ENCODE measurements at places on chromosomes 5 and 9.
A peak's percentile ranks its signal among the peaks of the same experiment; 100 is the strongest.

DNA sequence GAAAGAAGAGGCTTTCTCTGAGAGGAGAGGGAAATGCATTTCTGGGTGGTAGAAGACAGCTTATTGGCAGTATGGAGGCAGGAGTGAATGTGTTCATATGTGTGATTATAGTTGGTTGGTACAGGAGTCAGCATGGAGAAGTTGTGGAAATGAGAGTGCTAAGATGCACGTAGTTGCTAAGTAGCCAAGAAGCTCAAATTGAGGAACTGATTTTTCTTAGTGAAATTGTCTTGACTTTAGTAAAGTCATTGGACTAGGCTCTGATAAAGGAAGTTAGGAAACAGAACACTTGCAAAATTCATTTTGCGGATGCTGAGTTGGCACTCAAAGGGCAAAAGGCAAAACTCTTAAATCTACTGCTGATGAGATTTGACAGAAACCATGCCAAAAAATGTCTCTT lies 158.9 kb upstream of the VCAN start:
- no peak for DNase-seq

GRCh38 chr5:141825241-141825671 lies 53.0 kb downstream of the PCDH1 start:
- DNase-seq, result no peak

DNA sequence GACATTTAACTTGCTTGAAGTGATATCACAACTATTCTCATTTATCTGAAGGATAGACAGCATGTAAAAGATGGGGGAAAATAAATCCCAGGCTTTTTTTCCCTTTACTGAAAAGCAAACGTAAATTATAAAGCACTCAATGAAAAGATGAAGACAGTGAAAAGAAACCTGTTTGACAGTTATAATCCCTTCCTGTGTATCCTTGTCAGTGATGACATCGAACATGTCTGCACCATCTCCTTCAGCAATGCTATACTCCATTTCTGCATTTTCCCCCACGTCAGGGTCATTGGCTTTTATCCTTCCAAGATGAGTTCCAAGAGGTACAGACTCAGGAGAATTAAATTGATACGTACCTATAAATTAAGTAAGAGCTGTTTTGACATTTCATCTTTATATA lies 134.9 kb downstream of the CDH9 start:
- DNase-seq, result no peak

DNA sequence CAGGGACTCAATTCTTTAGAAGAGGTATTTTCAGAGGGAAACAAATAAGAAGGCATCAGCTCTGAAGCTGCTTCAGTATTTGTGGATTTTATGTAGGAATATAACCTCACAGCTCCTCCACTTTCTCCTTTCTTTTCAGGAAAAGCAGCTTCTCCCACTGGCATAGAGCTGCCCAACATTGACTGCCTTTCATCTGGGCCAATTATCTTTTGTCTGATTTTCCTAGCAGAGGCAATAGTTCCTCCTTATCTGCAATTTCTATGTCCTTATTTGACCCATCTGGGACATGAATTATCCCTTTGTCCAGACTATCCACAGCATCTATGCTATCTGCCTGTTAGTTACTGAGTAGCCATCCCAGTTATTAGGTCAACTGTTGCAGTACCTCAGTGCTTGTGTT lies 1671.2 kb upstream of the ACO1 start:
- no peak for DNase-seq

DNA sequence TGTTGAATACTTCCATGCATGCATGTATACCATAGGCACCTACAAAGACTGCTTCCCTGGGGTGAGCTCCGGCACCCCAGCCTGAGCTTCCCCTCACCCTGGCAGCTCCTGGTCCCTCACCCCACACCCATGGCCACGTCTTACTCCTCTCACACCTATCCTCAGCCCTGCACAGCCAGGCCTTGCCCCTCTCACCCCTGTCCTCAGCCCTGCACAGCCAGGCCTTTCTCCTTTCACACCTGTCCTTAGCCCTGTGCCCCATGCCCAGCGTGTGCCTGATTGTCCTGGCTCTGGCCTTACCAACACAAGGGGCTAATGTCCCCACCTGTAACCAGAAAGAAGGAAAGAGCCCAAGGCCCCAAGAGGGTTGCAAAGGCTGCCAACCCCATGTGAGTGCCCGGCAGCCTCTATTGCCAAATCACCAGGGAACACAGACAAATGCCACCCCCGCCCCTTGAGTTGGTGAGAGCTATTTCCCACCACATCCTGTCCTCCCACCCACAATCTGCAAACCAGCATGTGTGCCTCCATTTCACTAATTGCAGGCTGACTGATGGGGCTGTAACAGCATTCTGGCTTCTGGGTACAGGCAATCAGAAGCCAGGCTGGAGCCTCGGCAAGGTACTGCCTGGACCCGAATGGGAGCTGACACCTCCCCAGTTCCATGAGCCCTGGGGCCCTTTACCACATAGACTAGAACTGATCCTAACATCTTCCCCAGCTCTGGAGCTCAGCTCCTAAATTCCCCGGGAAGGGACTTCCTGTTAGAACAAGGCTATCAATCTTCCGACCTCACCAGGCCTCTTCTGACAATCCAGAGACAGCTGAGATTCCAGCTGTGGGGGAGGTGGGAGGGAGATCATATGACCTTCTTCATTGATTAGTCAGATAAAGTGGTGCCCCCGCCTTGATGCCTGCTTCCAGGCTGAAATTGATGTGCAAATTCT lies 78.2 kb downstream of the FAM114A2 start:
- no peak for DNase-seq

GRCh38 chr5:31285025-31285424 lies 91.5 kb downstream of the CDH6 start:
- DNase-seq, result no peak

- no peak for DNase-seq
Observed at GRCh38 chr5:32523625-32524024, 61.7 kb upstream of the SUB1 start.

DNA sequence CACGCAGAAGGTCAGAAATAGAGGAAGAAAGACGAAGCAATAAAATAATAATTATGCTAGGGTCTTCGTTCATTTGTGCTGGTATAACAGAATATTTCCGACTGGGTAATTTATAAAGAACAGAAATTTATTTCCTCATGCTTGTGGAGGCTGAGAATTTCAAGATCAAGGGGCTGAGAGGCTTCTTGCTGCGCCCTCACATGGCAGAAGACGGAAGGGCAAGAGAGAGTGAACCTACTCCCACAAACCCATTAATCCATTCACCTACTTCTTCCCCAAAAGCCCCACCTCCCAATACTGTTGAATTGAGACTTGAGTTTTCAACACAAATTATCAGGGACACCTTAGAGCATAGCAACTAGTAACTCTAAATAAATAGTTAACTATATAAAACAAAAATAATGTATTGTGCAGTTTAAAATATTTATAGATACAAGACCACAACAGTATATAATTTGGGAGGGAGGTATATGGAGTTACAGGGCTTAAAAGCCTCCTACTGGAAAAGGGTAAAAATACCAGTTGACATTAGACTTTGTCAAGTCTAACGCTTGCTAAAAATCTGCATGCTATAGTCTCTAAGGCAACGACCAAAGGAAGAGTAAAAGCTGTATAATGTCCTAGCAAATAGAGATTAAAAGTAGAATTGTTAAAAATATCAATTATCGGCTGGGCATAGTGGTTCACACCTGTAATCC lies 40.3 kb upstream of the NAA35 start:
- peak; percentile 46 for DNase-seq

GRCh38 chr9:113567361-113568080 lies 104.0 kb downstream of the RGS3 start:
- no peak for DNase-seq

DNA sequence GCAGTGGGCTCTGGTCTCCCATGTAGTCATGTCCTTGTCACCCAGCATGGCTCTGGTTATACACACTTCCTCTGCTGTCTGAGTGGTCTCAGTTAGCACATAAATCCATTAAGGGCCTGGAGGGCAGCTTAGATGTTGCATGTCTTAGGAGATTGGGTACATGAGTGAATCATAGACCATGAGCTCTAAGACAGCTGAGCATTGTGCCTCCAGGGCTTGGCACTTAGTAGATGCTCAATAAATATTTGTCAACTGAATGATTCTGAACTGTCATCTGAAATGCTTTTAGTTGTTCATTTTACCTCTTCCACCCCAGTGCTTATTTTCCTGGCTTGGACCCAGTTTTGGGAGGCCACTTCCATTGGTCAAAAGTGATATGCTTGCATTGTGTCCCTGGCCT lies 135.6 kb downstream of the BOD1 start:
- DNase-seq, result no peak

- no peak for DNase-seq
Observed at GRCh38 chr9:37652261-37652660, 1.5 kb downstream of the FRMPD1 start.

DNA sequence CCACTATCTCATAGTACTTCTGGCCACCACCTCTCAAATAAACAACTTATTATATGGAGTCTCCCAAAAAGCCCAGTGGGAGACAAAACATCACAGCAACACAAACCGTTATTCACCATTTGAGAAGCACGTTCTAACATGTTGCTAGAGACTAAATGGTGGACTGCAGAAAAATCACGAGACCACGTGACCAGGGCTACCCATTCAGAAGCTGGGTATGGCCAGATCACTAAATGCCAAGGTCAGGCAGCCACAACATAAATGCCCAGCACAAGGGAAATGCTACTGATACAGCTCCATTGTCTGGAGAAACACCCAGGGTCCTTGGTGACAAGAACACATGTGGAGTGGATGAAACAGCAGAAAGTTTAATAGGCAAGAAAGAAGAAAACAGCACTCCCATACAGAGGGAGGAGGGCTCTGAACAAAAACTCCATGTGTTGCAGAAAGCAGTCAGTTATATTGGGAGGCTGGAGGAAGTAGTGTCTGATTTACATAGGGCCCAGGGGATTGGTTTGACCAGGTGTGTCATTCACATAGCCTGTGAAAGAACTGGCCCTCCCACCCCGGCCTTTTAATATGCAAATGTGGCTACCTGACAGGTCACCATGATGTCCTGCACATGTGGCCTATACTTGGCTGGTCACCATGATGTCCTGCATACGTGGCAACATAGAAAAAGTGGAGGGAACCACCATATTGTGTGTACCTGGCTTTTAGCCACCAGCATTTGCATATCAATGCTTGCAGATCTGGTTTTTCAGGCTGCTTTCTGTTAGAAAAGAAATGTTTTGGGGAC lies 97.2 kb downstream of the TRIM36 start:
- no peak for DNase-seq
